Type B pancreatic cell (in vitro differentiated cells): ENCODE measurements at places on chromosomes 16 and 17. TPM values are rescaled to one million over a fixed set of nuclear protein-coding genes. Genes with fewer than 3 reads are reported as not detected.

Gene TENT4B
- total RNA-seq: 13.1 and 14.1 TPM in 2 replicates

DNA sequence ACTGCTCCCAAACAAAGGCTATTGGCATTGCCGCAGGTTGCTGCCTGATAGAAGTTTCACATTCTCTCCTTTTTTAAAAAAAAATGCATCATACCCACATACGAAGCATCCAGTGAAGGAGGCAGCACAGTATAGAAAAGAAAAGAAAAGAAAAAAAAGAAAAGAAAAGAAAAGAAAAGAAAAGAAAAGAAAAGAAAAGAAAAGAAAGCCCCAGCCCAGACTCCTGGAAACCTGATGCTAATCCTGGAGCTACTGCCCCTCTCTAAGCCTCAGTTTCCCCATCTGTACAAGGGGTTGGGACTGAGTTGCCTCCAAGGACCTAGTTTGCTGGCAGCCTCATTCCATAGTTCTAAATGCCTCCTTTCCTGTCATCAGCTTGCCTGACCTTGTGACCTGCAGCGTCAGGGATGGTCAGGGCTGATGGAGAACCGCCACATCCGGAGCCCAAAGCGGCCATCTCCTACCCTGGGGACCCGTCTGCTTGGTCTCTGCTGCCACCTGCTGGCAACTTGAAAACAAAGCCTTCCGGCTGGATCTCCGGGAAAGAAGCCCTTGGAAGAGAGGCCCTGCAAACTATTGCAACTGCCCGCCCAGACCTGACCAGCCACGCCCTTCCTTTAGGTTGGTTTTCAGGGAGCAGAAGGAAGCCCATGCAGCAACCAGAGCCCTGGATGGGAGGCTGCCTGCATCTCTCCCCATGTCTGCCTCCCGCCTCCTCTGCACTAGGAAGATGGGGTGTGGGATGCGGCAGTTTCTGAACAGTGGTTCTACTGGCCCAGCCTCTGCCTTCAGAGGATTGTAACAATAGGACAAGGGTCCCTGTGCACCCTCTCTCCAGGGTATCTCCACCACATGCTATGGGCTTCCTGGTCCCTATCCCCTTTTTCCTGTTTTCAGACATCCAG lies 13.0 kb downstream of the AIPL1 start:
- H3K27me3 ChIP-seq: peaks cover 13% of the 10 kb centered on the region
- H3K4me3 ChIP-seq: no peak overlapping the region
- no peaks in the 10 kb centered on the region for H3K4me1 ChIP-seq
- DNase-seq: peak; percentile 84
- H3K36me3 ChIP-seq: no peaks in the 10 kb centered on the region
- H3K27ac ChIP-seq: no peak overlapping the region

- H3K4me1 ChIP-seq: peaks cover 53% of the 10 kb centered on the region
- no peak for DNase-seq
- H3K4me3 ChIP-seq: peak overlapping the region; percentile 77
- H3K36me3 ChIP-seq: no peaks in the 10 kb centered on the region
- H3K27me3 ChIP-seq: no peaks in the 10 kb centered on the region
Measured at GRCh38 chr17:81404558-81405165, 9.4 kb downstream of the BAHCC1 start.

Gene ZNF594
- 8.9 and 20.3 TPM in 2 replicates for total RNA-seq

GRCh38 chr16:12833926-12834325 lies 30.2 kb upstream of the CPPED1 start:
- no peak overlapping the region for H3K27ac ChIP-seq

DNA sequence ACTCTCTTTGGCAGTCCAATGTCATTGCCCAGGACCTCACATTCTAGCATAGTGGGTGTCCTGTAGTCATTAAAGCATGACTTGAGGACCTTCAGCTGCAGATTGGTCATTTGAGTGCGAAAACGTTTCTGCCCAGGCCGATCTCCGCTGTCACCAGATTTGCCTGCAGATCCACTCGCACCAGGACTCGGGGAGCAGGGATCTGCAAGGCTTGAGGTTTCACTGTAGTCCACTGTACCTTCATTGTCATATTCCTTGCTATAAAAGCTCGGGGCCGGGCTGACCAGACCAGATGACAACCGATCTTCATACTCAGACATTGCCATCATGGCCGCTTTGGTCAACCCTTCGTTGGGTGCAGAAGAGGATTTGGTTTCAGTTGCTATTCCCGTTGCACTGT lies 254.2 kb downstream of the ZFHX3 start:
- H3K27ac ChIP-seq: no peak overlapping the region
- DNase-seq: no peak
- no peak overlapping the region for H3K4me3 ChIP-seq
- H3K36me3 ChIP-seq: peaks cover 84% of the 10 kb centered on the region
- H3K27me3 ChIP-seq: no peaks in the 10 kb centered on the region
- peaks cover 11% of the 10 kb centered on the region for H3K4me1 ChIP-seq

- H3K27ac ChIP-seq: no peak overlapping the region
- no peaks in the 10 kb centered on the region for H3K36me3 ChIP-seq
- DNase-seq: no peak
- peaks cover 9% of the 10 kb centered on the region for H3K27me3 ChIP-seq
- no peak overlapping the region for H3K4me3 ChIP-seq
Measured at GRCh38 chr17:71118039-71118438, 948.7 kb downstream of the KCNJ2 start.

Gene GAS2L2
- total RNA-seq: 0.22 TPM in 1 of 2 replicates, not detected in the other

Gene TLK2
- total RNA-seq: 38.1 and 53.4 TPM in 2 replicates

DNA sequence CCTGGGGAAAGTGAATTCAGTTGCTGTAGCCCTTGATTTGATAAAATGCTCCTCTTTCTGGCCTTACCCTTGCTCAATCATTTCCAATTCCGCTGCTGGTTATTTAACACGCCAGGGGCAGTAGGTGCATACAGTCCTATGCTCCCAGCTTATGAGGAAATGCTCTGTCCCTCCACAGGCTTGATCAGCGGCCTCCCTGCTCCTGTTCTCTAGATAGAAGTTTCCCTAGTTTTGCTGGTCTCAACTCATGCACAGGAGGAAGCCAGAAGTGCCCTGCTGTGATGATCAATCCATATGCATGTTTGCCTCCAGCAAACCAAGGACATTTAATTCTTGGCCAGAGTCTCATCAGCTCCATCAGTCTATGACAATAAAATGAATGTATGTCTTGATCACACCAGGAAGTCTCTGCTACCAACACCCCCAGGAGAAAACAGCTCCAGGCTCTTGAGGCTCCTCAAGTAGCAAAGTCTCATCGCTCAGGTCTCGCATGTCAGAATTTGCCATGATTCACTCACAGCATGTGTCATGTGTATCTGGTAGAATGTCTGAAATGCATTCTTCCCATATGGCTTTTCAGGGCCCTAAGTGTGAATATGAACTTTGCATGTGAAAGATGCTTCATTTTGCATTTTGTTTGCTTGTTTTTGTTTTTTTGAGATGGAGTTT lies 208.9 kb downstream of the CDH13 start:
- no peaks in the 10 kb centered on the region for H3K36me3 ChIP-seq
- DNase-seq: no peak
- peaks cover 24% of the 10 kb centered on the region for H3K4me1 ChIP-seq
- H3K27me3 ChIP-seq: peaks cover 2% of the 10 kb centered on the region

Gene C16orf74
- total RNA-seq: 3.1 and 4.9 TPM in 2 replicates

- no peak for DNase-seq
- no peak overlapping the region for H3K27ac ChIP-seq
- H3K36me3 ChIP-seq: peaks cover 5% of the 10 kb centered on the region
- H3K27me3 ChIP-seq: no peaks in the 10 kb centered on the region
- H3K4me3 ChIP-seq: no peak overlapping the region
Measured at GRCh38 chr16:68992521-68992920, 112.9 kb upstream of the HAS3 start.

- no peaks in the 10 kb centered on the region for H3K36me3 ChIP-seq
- peaks cover 56% of the 10 kb centered on the region for H3K27me3 ChIP-seq
- no peak overlapping the region for H3K27ac ChIP-seq
- no peak overlapping the region for H3K4me3 ChIP-seq
- peaks cover 4% of the 10 kb centered on the region for H3K4me1 ChIP-seq
Measured at GRCh38 chr16:85935391-85935973, 36.5 kb downstream of the IRF8 start.

DNA sequence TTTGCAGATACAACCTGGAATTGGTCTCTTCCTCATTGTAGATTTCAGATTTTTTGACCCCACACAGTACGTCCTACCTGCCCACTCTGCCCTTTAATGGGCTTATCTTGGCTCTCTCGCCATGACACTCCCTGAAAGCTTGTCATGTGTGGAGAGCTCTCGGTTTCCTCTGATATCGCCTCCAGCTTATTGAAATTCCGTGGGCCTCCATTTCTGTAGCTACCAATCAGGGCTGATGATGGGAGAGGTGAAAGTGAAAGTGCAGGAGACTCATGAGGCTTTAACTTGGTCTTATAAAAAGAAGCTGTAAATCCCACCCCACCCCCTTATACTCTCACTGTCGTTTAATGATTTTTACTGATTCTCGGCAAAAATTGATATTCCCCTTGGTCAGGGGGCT lies 17.7 kb downstream of the HOXB1 start:
- peak overlapping the region; percentile 35 for H3K27ac ChIP-seq
- no peaks in the 10 kb centered on the region for H3K36me3 ChIP-seq
- peak overlapping the region; percentile 43 for H3K4me3 ChIP-seq
- peaks cover 23% of the 10 kb centered on the region for H3K4me1 ChIP-seq

DNA sequence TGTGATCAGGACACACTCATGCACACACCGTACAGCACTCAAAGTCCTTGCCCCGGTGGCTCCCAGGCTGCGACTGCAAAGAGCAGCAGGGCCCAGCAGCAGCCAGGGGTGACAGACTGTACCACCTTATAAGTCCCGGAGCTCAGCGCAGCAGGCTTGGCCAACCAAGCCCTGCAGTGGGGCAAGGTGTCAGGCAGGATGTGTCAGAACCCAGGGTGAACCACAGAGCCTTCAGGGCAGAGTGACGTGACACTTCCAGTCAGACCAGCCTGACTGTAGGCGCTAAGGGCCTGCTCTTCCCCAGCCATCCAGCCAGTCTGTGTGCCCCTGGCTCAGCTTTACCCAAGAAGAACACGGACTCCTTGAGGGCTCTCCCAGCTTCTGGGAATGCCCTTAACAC lies 204.1 kb downstream of the COPRS start:
- H3K4me1 ChIP-seq: peaks cover 10% of the 10 kb centered on the region
- H3K27me3 ChIP-seq: peaks cover 4% of the 10 kb centered on the region
- no peak overlapping the region for H3K4me3 ChIP-seq
- H3K27ac ChIP-seq: peak overlapping the region; percentile 56
- no peaks in the 10 kb centered on the region for H3K36me3 ChIP-seq

- no peak for DNase-seq
- no peak overlapping the region for H3K27ac ChIP-seq
- no peaks in the 10 kb centered on the region for H3K4me1 ChIP-seq
Measured at GRCh38 chr17:2745317-2746037, 4.0 kb downstream of the CCDC92B start.

DNA sequence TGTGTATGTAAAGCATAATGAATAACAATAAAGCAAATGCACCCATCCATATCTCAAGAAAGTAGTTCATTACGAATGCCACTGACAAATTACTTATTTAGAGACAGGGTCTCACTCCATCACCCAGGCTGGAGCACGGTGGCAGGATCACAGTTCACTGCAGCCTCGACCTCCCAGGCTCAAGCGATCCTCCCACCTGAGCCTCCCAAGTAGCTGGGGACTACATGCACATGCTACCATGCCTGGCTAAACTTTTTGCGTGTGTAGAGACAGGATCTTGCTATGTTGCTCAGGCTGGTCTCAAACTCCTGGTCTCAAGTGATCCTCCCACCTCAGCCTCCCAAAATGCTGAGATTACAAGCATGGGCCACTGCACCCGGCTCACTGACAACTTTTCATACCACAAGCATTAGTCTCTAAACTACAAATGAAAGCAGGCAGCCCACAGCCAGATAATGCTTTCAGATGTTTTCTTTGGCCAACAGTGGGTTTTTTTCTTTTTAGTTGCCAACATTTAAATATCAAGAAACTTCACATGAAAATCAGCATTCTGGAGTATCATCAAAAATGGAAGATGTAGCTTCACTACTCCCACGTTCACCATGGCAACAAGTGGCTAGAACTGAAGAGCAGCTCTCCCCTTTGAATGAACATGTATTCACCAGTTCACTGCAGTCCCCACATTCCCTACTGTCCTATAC lies 7.7 kb downstream of the ARHGAP17 start:
- no peaks in the 10 kb centered on the region for H3K27me3 ChIP-seq
- no peak overlapping the region for H3K4me3 ChIP-seq
- no peak overlapping the region for H3K27ac ChIP-seq
- peaks cover 14% of the 10 kb centered on the region for H3K36me3 ChIP-seq
- DNase-seq: no peak
- H3K4me1 ChIP-seq: peaks cover 16% of the 10 kb centered on the region

Gene NPIPA3
- not detected in 2 replicates for total RNA-seq

GRCh38 chr16:84507011-84507982 lies 2.8 kb upstream of the MEAK7 start:
- no peak for DNase-seq
- H3K36me3 ChIP-seq: no peaks in the 10 kb centered on the region
- H3K4me1 ChIP-seq: peaks cover 24% of the 10 kb centered on the region
- H3K27ac ChIP-seq: no peak overlapping the region

Gene TEX14
- total RNA-seq: 0.17 and 0.34 TPM in 2 replicates

- H3K4me1 ChIP-seq: peaks cover 18% of the 10 kb centered on the region
- H3K4me3 ChIP-seq: no peak overlapping the region
- DNase-seq: no peak
- H3K36me3 ChIP-seq: no peaks in the 10 kb centered on the region
Measured at GRCh38 chr17:39380144-39380543, 21.3 kb downstream of the FBXL20 start.

GRCh38 chr17:39739885-39740356 lies 2.2 kb downstream of the GRB7 start:
- no peak for DNase-seq
- peak overlapping the region; percentile 98 for H3K27ac ChIP-seq
- peaks cover 40% of the 10 kb centered on the region for H3K27me3 ChIP-seq
- no peaks in the 10 kb centered on the region for H3K36me3 ChIP-seq
